Endodermal cell (in vitro differentiated cells): ENCODE measurements at places on chromosomes 13 and 19. TPM values are rescaled to one million over a fixed set of nuclear protein-coding genes. Genes with fewer than 3 reads are reported as not detected.
A peak's percentile ranks its signal among the peaks of the same experiment; 100 is the strongest.

GPC5 gene
- total RNA-seq: 0.22 to 0.61 TPM in 2 of 3 replicates, not detected in the other

ALOX5AP gene
- total RNA-seq: not detected in 2 replicates

C19orf33 gene
- 2.9 to 3.6 TPM (median 3.4 TPM) in 3 replicates for total RNA-seq

CGB3 gene
- not detected in 2 replicates for total RNA-seq

MADCAM1 gene
- 0.46 and 0.66 TPM in 2 replicates for total RNA-seq

CYP2A6 gene
- total RNA-seq: not detected in 3 replicates

ZNF560 gene
- total RNA-seq: not detected in 2 replicates

CEACAM18 gene
- not detected in 3 replicates for total RNA-seq

IL12RB1 gene
- not detected in 3 replicates for total RNA-seq

NRTN gene
- 6.4 to 7.5 TPM (median 6.8 TPM) in 3 replicates for total RNA-seq

DNA sequence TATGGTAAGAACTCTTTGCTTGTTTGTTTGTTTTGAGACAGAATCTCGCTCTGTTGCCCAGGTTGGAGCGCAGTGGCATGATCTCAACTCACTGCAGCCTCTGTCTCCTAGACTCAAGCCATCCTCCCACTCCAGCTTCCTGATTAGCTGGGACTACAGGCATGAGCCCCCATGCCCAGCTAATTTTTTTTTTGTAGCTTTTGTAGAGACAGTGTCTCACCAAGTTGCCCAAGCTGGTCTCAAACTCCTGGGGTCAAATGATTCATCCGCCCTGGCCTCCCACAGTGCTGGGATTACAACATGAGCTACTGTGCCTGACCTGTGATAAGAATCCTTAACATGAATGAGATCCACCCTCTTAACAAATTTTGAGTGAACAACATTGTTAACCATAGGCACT is 183.9 kb upstream of the TSHZ3 start:
- peak; percentile 39 for DNase-seq

- DNase-seq: no peak
Observed at GRCh38 chr13:97928301-97928700, 25.2 kb upstream of the IPO5 start.

DNA sequence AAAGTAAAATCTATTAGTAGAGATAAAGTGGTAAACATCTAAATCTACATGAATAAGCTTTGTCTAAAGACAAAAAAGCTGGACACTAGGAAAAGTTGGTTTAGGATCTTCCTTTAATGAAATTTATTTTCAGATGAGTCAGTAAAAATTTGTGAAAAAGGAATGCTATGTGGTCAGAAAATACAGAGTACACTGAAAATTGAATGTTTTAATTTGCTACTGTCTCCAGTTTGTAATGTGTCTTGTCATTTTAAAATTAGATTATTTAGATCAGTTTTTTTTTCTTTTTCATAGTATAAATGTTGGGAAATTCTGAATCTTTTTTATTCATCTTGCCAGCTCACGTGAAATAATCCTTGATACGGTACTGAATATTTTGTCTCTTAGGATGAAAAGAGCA is 56.9 kb downstream of the SLITRK6 start:
- no peak for DNase-seq

- no peak for DNase-seq
Observed at GRCh38 chr13:101272886-101273285, 143.4 kb downstream of the NALCN start.

- DNase-seq: no peak
Observed at GRCh38 chr13:79654520-79654919, 173.6 kb downstream of the NDFIP2 start.

- DNase-seq: no peak
Observed at GRCh38 chr13:20090349-20090748, 70.5 kb downstream of the GJA3 start.

GRCh38 chr19:28596561-28597071 is 616.3 kb downstream of the UQCRFS1 start:
- DNase-seq: no peak

- no peak for DNase-seq
Observed at GRCh38 chr13:92403606-92404005, 823.0 kb upstream of the GPC6 start.

GRCh38 chr13:99356262-99357091 is 49.3 kb upstream of the GPR183 start:
- no peak for DNase-seq

- no peak for DNase-seq
Observed at GRCh38 chr13:105660561-105660960, 874.9 kb downstream of the EFNB2 start.

- DNase-seq: no peak
Observed at GRCh38 chr19:48025480-48025879, 18.4 kb downstream of the CABP5 start.

DNA sequence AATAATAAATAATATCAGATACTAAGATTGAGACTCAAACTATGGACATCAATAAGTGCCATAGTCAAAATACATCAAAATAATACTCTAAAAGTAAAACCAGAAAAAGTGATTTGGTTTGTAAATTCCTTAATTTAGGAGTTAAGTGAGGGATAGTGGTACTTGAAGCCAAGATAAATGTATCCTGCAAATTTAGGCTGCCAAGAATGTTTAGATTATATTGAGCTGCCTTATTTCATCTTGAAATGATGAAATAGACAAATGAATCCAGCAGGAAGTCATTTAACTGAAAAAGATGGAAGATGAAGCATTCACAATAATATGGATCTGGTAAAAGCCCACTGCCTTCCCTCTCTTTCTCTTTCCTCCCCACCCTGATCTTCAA is 112.3 kb downstream of the LRCH1 start:
- no peak for DNase-seq

- DNase-seq: no peak
Observed at GRCh38 chr13:28357911-28358433, 137.0 kb downstream of the FLT1 start.

DNA sequence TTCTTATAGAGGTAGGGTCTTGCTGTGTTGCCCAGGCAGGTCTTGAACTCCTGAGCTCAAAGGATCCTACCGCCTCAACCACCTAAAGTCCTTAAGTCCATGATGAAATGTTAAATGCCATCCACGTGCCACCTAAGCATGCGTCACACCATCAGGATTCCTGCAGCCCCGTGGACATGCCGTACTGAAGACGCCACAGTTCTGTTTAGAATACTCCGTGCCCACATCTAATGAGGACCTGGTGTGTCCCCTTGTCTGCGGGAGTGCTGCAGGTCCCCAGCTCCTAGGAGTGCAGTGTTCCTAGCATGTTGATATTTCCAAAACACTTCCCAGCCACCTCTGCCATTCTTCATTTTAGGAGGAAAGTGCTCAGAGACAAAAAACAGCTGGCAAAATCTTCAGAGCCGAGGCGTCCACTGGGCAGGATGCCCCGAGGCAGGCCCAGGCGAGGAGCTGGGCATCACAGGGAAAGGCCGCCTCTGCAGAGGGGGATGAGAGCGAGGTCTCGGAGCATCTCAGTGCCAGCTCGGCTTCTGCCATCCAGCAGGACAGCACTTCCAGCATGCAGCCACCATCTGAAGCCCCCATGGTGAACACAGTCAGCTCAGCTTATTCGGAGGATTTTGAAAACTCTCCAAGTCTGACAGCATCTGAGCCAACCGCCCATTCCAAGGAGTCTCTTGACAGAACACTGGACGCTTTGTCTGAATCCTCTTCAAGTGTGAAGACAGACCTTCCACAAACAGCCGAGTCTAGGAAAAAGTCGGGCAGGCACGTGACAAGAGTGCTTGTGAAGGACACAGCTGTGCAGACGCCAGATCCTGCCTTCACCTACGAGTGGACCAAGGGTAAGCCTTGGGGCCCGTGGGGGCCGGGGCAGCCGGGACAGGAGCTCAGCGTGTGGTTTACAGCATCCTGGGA is 13.2 kb downstream of the C19orf44 start:
- no peak for DNase-seq

- no peak for DNase-seq
Observed at GRCh38 chr13:51456510-51456909, 3.7 kb upstream of the INTS6 start.

- peak; percentile 39 for DNase-seq
Observed at GRCh38 chr13:78168981-78169380, 250.3 kb upstream of the EDNRB start.

GRCh38 chr13:94454906-94455305 is 24.6 kb downstream of the DCT start:
- DNase-seq: no peak

DNA sequence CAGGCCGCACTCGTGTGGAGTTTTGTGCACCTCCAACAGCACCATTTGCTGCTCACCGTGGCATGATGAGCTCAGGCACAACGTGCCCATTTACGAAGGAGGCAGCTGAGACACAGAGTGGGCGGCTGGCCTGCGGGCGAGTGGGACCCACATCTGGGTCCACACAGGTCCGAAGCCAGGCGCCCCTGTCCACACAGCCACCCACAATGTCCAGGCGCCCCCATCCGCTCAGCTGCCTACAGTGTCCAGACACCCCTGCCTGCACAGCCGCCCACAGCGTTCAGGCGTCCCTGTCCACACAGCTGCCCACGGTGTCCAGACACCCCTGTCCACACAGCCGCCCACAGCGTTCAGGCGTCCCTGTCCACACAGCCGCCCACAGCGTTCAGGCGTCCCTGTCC is 42.5 kb upstream of the F7 start:
- DNase-seq: no peak
